Mononuclear cell (primary cell): ENCODE measurements at places on chromosomes 6 and 20. TPM values are rescaled to one million over a fixed set of nuclear protein-coding genes. Genes with fewer than 3 reads are reported as not detected.

Gene MPIG6B
- total RNA-seq: 11.5 TPM

Gene RCAN2
- total RNA-seq: not detected

Gene CRISP2
- total RNA-seq: not detected

Gene CDH22
- not detected for total RNA-seq

Gene CDK5RAP1
- 34.6 TPM for total RNA-seq

Gene PGC
- 0.10 TPM for total RNA-seq

Gene PPP1R14C
- total RNA-seq: 0.21 TPM

Gene SLC44A4
- total RNA-seq: 0.10 TPM

Gene CTCFL
- not detected for total RNA-seq

Gene KHDC1
- 0.21 TPM for total RNA-seq

Gene TFAP2B
- total RNA-seq: not detected

Gene PABPC1L
- total RNA-seq: 6.6 TPM

Gene GRIK2
- not detected for total RNA-seq

Gene BPIFA2
- total RNA-seq: not detected

Gene TMC2
- total RNA-seq: not detected

Gene ITPA
- 10.8 TPM for total RNA-seq
